Stimulated activated CD8-positive, alpha-beta memory T cell treated with anti-CD3 and anti-CD28 coated beads, Interleukin-7, amount 100 ng/mL, for 48 hours (primary cell): ENCODE measurements at places on chromosomes 13 and 19.

DNA sequence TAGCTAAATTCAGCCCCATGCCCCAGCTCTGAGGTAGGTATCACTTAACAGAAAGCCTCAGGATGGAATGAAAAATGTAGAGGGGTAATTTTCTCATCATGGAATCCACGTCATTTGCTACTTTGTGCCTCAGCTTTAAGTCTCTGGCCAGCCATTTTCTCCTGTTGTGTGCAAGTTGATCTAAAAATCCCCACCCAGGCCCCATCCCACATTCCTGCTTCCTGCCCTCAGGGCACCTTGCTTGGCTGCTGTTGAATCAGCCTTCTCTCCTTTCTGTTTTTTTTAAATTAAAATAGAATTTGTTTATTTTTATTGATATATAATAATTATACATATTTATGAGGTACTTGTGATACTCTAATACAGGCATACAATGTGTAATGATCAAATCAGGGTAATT lies 179.9 kb upstream of the TSHZ3 start:
- no peak for DNase-seq

- no peak for DNase-seq
Measured at GRCh38 chr13:59043016-59043415, 1120.7 kb downstream of the DIAPH3 start.

- DNase-seq: no peak
Measured at GRCh38 chr19:3792114-3792513, 5.9 kb upstream of the MATK start.

DNA sequence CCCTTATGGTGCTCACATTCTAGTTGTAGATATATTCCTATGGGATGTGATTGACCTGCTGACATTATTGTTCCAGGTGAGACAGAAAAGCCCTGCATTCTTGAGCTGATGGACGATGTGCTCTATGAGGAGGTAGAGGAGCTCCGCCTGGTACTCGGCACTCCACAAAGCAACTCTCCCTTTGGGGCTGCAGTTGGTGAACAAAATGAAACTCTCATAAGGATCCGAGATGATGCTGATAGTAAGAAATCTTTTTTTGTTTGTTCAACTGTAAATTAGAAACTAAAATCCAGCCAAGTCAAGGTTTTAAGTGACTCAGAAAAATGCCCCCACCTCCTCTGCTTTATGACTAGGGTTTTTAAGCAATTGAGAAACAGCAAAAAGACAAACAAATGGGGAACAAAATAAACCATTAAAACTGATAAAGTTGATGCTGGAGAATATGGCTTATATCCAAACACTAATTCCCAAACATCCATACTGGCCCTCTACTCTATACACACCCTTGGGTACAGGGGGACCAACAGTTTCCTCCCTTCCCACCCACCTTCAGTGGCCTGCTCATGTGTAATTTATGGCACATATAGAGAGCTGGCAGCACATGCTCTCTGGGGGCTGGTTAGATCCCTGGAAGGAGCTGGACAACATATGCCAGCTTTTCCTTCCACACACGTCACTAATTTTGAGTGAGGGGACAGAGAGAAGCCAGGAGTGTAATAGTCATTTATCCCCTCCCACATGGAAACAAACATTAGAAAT lies 139.6 kb downstream of the STOML3 start:
- DNase-seq: no peak

DNA sequence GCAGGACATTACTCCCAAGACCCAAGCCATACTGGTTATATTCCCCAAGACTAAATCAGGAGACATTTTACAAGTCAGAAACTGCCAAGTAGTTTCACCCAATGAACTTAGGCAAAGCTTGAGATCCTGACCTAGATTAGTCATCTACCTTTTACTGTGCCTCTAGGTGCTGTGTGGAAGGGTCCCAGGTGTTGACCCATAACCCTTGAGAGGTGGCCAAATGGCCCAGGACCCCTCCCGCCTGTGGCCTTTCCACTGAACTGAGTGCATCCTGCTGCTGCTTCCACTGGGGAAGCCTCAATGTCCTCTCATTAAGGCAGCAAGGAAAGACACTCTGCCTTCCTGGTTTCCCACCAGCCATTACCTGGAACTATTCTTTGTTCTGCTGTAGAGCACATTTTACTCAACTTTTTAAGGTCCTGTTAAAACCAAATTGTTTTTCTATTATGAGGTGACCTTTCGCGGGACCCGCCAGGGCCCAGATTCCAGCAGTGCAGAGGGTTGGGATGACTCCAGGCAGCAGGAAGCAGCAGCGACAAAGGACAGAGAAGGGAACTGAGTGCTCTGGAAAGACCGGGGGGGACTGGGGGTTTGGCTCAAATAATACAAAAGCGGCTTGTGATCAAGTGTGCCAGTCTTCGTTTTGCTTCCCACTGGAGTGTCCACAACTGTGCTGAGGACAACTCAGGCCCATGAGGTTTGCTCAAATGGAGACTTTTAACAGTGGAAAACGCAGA lies 27.1 kb downstream of the ANKRD10 start:
- no peak for DNase-seq

DNA sequence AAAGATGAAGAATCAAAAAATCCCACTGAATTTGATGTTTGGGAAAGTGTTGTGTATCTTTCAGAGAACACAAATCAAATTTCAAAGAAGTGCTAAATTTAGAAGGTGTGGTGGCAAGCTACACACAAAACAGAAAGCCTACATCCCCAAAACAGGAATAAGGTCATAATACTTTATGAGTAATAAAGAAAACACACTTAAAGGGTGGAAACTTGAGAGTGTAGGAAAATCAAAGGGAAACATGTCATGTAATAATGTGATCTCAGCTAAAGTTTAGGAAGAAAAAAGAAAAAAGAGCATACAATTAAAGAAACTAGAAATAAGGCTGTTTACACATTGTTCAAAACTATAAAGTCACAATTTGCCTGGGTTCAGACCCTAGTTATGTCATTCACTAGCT lies 668.7 kb downstream of the PCDH17 start:
- no peak for DNase-seq

DNA sequence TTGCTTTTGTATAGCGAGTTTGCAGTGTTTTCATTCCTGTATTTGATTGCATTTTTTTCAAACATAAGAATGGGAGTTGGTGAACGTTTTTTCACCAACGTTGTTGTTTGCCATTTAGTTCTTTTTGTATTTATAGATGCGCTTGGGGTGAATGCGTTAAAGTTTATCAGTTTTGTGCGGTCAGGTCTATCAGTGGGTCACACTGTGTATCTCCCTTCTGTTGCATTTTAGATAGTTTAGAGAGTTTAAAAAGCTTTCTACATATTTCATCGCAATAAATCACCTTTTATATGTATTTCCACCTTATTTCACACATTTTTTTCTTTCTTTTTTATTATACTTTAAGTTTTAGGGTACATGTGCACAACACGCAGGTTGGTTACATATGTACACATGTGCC lies 16.4 kb downstream of the OR7A5 start:
- no peak for DNase-seq

DNA sequence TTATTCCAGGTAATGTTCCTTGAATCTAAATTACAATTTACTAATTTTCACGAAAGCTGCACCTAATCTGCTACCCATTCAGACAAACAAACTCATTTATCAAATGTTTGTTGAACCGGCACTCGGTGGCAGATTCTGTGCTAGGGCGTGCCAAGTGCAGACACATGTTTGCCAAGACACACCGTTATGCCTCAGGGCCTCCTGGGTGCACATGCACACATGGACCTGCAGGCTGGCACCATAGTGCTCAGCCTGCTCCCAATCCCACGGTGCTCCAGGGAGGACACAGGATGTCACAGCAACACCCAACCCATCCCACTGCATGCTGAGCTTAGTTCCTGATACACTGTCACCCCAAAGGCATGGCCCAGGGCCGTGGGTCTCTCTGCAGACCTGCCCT lies 7.7 kb downstream of the SCGB2B2 start:
- no peak for DNase-seq

- no peak for DNase-seq
Measured at GRCh38 chr19:9871626-9872338, 36.7 kb downstream of the PIN1 start.

- no peak for DNase-seq
Measured at GRCh38 chr19:10911579-10912363, 16.7 kb downstream of the YIPF2 start.

DNA sequence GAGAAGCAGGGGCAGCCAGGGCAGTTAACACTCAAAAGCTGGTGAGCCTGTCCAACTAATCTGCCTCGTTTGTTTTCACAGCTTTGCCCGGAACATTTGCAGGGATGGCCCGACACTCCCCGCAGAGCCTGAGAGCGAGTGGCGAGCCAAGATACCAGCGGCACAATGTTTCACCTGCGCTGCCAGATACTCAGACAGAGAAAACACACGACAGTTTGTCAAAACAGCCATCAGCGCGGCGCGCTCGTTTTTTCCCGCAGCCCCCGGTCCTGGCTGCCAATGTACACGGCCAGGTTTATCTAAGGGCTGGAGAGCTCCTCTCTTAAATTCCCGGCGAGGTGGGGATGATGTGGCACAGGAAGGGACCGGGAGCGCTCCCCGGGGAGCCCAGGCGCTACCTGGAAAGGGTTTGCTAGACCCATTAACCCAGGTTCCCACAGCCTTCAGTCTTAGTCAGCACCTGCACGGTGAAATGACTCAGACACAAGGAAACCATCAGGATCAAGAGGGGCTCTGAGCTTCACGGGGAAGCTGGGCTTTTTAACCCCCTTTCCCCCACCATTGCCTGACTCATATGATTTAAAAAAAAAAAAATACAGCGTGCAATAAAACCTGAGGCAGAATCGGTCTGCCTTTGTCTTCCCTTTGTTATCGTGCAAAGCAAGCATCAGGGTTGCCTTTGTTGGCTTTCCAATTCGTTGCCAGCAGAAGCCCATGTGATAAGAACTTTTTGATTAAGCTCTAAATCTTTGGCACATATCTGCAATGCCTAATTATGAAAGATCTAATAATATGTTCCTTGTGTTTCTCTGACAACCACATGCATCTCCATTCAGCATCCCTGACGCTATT lies 186.2 kb downstream of the EFNB2 start:
- no peak for DNase-seq

GRCh38 chr13:109680930-109681329 lies 105.5 kb downstream of the IRS2 start:
- DNase-seq: no peak

GRCh38 chr19:56091751-56092546 lies 29.1 kb downstream of the ZNF787 start:
- no peak for DNase-seq

DNA sequence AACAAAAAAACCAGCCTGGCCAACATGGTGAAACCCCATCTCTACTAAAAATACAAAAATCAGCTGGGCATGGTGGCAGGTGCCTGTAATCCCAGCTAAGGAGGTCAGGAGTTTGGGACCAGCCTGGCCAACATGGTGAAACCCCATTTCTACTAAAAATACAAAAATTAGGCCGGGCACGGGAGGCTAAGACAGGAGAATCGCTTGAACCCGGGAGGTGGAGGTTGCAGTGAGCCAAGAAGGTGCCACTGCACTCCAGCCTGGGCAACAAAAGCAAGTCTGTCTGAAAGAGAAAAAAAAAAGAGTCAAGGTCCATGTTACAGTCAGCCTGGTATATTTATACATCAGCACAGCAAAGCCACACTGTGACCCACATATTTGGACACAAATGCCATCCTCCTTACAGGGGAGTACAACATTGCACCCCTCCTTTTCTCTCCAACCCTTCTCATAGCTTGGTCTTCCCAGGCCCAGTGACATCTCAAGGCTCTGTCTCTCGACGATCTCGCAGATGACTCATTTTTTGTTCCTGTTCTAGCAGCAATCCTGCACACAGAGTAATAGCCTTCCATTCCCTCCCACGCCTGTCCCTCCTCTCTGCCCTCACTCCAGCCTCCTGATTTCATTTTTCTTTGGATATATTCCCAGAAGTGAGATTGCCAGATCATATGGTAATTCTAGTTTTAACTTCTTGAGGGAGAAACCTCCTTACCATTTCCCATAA lies 21.0 kb upstream of the DPP9 start:
- DNase-seq: no peak

- DNase-seq: no peak
Measured at GRCh38 chr13:37984357-37984756, 114.8 kb upstream of the TRPC4 start.

DNA sequence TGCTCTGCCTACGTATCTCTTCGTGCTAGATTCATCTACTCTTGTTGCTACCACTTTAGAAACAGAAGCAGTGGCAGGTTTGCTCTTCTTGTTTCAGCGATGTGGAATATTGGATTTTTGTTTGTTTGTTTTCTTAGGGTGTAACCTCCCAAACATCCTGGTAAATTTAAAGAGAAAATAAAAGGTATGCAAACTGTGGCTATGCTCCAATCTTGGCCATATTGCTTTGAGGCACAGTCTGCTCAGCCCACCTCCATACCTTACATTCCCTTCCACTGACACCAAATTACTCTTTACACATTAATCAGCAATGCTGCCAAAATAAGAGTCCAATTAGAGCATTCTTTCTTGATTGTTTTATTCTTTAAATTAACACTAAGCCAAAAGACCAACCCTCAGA lies 25.2 kb upstream of the UBL3 start:
- no peak for DNase-seq

DNA sequence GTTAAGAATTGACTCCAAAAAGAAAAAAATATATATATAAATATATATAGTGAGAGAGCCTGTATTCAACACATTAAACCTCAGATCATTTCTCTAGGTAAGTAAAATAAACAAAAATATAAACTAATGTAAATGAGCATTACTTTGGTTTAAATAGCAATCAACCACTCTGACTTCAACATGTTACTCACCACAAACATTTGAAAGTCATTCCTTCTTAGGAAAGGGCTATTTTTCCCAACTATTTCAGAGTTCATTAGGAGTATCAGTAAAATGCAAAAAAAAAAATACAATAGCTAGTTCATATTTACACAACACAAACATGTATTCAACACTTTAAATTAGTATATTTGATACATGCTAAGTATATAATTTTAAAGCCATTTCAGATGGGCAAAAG lies 40.5 kb downstream of the KLF12 start:
- DNase-seq: no peak

DNA sequence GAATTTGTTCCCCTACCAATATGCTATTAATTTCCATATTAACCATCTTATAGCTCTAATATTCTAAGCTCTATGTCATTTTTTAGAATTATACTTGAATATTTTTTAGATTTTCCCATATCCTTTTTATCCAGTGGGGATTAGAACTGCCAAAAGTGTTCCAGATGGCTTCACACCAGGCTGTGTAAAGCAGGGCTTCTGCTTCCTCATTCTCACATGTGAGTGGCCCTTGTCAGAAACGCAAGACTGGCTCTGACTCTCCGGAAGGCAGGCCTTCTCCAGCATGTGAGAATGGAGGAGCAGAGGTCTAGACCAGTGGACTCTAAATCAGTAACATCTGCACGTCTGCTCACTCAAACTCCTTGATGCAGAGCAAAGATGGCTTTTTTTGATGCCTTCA lies 650.1 kb downstream of the FGF9 start:
- no peak for DNase-seq
